Neural progenitor cell (in vitro differentiated cells): ENCODE measurements at places on chromosomes 5 and 9. TPM values are rescaled to one million over a fixed set of nuclear protein-coding genes. Genes with fewer than 3 reads are reported as not detected.

Gene CXCL14
- total RNA-seq, result 0.45 TPM in 1 of 2 replicates, not detected in the other

DNA sequence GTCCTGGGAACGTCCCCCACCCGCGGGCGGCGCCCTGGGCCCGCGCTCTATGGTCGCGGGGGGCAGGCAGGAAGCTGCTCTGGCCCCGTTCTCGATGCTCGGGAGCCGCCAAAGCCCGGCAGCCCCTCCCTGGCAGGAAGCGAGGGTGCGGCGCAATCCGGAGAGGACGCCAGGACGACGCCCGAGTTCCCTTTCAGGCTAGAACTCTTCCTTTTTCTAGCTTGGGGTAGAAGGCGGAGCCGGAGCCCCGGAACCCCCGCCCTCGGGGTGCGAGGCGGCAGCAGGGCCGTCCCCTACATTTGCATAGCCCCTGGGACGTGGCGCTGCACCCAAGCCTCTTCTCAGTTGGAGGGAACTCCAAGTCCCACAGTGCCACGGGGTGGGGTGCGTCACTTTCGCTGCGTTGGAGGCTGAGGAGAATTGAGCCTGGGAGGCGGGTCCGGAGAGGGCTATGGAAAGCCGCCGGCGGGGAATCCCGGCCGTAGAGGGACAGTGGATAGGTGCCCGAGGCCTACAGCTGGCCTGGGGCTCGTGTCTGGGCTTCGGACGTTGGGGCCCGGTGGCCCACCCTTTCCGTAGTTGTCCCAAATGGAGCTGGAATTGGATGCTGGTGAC is at the start of the genes CREB3 and TLN1:
TSS of gene CREB3 (plus strand) at position 482 of the 615 bp plus-strand sequence. CDS start at position 589, 107 bp downstream.
TSS of gene TLN1 (minus strand) at position 11 of the 615 bp plus-strand sequence. CDS start 6,501 bp downstream, outside the sequence.
- no peaks in the 10 kb centered on the region for H3K36me3 ChIP-seq
- H3K4me3 ChIP-seq, result peak within 1 kb of the TSS; percentile 71
- H3K27me3 ChIP-seq, result no peaks in the 10 kb centered on the region
- H3K4me1 ChIP-seq, result peaks cover 43% of the 10 kb centered on the region
- peak; percentile 98 for DNase-seq

GRCh38 chr9:109723781-109724180 is 56.2 kb upstream of the PALM2AKAP2 start:
- H3K27ac ChIP-seq, result no peak overlapping the region
- no peak for DNase-seq
- no peaks in the 10 kb centered on the region for H3K27me3 ChIP-seq
- H3K36me3 ChIP-seq, result no peaks in the 10 kb centered on the region
- no peaks in the 10 kb centered on the region for H3K4me1 ChIP-seq
- no peak overlapping the region for H3K4me3 ChIP-seq

Gene SET
- 930 and 1,683 TPM in 2 replicates for total RNA-seq

Gene DIPK1B
- 11.8 and 52.8 TPM in 2 replicates for total RNA-seq

- H3K36me3 ChIP-seq, result no peaks in the 10 kb centered on the region
- no peaks in the 10 kb centered on the region for H3K27me3 ChIP-seq
- H3K27ac ChIP-seq, result no peak overlapping the region
- DNase-seq, result no peak
- H3K4me3 ChIP-seq, result no peak overlapping the region
- no peaks in the 10 kb centered on the region for H3K4me1 ChIP-seq
Observed at GRCh38 chr5:142946547-142947426, 176.6 kb downstream of the ARHGAP26 start.

DNA sequence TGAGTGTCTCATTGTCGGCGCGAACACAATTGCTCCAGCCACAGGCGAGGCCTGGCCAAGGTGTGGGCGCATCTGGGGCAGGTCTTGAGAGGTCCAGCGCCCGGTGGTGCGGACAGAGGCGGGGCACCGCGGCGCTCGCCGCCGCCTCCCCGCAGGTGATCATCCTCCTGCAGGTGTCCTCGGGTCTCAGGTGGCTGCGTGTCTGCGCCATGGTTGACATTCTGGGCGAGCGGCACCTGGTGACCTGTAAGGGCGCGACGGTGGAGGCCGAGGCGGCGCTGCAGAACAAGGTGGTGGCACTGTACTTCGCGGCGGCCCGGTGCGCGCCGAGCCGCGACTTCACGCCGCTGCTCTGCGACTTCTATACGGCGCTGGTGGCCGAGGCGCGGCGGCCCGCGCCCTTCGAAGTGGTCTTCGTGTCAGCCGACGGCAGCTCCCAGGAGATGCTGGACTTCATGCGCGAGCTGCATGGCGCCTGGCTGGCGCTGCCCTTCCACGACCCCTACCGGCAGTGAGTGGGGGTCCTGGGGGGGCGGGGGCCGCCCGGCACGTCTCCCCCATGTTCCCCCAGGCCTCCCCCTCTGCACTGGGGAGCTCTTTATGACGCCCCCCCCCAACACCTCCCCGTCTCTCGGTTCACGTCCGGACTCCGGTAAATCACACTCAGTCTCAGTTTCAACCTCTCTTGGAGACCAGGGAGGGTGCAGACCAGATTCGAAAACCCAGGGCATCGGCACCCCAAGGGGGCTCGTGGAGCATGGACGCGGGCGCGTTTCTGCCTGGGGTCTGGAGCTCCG is 446 bp downstream of the NXNL2 start:
- no peaks in the 10 kb centered on the region for H3K36me3 ChIP-seq
- H3K27me3 ChIP-seq, result peaks cover 80% of the 10 kb centered on the region
- H3K27ac ChIP-seq, result no peak overlapping the region
- DNase-seq, result peak; percentile 69
- H3K4me1 ChIP-seq, result peaks cover 10% of the 10 kb centered on the region
- H3K4me3 ChIP-seq, result peak overlapping the region; percentile 55

DNA sequence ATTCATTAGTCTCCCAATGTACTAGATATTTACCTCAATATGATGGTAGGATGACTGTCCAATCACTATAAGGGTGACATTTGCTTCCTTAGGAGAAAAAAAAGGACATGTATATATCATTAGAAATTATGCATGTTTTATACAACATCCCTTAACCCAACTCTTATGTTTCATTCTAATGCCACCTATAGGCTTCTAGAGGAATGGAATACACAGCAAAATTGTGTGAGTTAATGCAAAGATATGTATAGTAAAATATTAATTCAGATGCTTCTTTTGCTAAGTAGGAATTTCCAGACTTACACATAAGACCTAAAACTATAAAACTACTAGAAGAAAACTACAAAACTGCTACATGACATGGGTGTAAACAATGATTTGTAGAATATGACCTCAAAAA is 3.5 kb downstream of the PRXL2C start:
- H3K36me3 ChIP-seq, result no peaks in the 10 kb centered on the region
- peaks cover 12% of the 10 kb centered on the region for H3K27me3 ChIP-seq
- H3K27ac ChIP-seq, result no peak overlapping the region
- no peak overlapping the region for H3K4me3 ChIP-seq
- DNase-seq, result no peak
- H3K4me1 ChIP-seq, result no peaks in the 10 kb centered on the region

Gene ZDHHC11B
- 0.25 and 0.60 TPM in 2 replicates for total RNA-seq

Gene CLTB
- total RNA-seq, result 12.6 and 29.2 TPM in 2 replicates

Gene FOXD4
- 0.12 TPM in 1 of 2 replicates, not detected in the other for total RNA-seq

Gene EPB41L4B
- total RNA-seq, result 5.0 and 6.2 TPM in 2 replicates
